ENCODE measurements at places on chromosomes 1 and 21.

GRCh38 chr1:119874186-119874585, 22.1 kb downstream of the ADAM30 start:
- no peak for DNase-seq

DNA sequence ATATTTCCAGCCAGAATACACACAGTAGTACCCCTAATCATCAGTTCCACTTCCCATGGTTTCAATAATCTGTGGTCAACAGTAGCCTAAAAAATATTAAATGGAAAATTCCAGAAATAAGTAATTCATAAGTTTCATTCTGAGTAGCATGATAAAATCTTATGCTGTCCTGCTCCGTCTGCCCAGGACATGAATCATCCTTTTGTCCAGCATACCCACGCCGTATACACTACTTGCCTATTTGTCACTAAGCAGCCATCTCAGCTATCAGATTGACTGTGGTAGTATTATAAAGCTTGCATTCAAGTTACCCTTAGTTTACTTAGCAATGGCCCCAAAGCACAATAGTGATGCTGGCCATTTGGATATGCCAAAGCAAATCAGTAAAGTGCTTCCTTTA, 118.7 kb downstream of the SLC5A9 start:
- no peak for DNase-seq

- no peak for DNase-seq
These were observed 11.4 kb downstream of the TIE1 start for GRCh38 chr1:43312212-43312623.

GRCh38 chr1:160951443-160952128, 3.0 kb downstream of the ITLN2 start:
- peak; percentile 56 for DNase-seq

DNA sequence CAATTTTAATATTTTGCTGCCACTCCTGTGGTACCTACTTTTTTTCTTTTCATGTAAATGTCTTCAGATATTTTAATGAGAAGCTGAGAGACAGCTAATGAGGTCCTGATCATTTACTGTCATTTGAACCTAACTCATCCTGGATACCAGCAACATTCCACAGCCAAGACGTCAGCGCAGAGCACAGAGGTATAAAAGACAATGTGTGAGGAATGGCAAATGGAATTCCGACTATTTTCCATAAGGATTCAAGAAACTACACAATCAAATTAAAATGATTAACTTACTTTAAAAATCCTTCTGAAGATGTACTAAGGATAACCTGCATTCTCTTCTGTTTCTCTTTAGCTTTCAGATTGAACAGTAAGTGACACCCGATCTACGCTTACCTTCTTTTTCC, 38.8 kb downstream of the HEATR1 start:
- DNase-seq: no peak

- no peak for DNase-seq
These were observed 31.2 kb downstream of the IFNAR1 start for GRCh38 chr21:33355996-33356395.

- peak; percentile 8 for DNase-seq
These were observed 883 bp downstream of the SLC66A1 start for GRCh38 chr1:19312782-19313635.

- DNase-seq: peak; percentile 20
These were observed 283.4 kb downstream of the ASTN1 start for GRCh38 chr1:176880955-176881595.

- DNase-seq: no peak
These were observed 4.4 kb upstream of the SLC37A1 start for GRCh38 chr21:42509244-42509643.

- DNase-seq: no peak
These were observed 40.5 kb downstream of the ATF3 start for GRCh38 chr1:212649020-212649419.

DNA sequence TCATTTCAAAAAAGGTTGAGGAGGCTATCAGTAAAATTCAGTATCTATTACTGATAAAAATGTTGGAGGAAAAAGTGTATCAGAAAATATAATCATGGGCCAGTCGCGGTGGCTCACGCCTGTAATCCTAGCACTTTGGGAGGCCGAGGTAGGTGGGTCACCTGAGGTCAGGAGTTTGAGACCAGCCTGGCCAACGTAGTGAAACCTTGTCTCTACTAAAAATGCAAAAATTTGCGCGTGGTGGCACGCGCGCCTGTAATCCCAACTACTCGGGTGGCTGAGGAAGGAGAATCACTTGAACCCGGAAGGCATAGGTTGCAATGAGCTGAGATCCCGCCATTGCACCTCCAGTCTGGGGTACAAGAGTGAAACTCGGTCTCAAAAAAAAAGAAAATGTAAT, 5.3 kb upstream of the ATP1A4 start:
- no peak for DNase-seq

DNA sequence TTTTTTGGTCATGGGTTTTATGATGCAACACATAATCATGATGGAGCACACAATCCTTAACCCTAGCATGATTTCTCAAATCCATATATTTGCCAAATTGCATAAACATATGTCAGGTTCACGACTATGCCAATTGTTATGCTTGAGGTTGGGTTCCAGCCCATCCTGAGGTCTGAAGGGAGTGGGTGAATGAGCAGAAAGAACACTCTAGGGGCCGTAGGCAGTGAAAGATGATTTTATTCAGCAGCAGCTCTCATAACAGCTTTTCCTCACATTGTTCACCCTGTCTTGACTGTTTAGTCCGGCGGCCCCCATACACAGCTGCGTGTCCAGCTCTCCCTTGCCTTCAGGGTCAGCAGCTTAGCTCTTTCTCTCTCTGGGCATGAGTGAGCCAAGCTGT, 627.7 kb downstream of the PLA2G4A start:
- DNase-seq: no peak

DNA sequence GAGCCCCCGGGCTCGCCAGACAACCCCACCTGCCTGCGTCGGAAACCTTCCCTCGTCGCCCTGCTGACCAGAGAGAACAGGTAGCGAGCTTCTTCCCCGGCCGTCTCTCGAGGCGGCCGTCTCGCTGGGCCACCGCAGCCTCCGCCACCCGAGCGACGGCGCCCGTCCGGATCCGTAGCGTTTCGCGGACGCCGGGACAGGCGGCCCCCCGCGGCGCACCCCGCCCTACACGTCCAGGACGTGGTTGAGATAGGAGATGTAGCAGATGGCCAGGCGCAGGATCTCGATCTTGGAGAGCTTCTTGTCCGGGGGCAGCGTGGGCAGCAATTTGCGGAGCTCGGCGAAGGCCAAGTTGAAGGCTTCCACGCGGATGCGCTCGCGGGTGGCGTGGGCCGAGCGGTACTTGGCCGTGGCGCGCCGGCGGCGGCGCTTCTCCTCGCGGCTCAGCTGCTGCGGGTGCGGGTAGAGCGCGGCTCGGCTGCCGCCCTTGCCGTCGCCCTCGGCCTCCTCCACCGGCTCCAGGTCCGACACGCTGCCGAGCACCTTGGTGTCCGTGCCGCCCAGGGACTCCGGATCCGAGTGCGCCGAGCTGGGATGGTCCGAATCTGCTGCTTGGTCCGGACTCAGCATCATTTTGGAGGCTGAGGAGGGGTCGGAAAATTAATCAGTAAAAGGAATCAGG, 3.0 kb downstream of the NHLH2 start:
- DNase-seq: no peak

DNA sequence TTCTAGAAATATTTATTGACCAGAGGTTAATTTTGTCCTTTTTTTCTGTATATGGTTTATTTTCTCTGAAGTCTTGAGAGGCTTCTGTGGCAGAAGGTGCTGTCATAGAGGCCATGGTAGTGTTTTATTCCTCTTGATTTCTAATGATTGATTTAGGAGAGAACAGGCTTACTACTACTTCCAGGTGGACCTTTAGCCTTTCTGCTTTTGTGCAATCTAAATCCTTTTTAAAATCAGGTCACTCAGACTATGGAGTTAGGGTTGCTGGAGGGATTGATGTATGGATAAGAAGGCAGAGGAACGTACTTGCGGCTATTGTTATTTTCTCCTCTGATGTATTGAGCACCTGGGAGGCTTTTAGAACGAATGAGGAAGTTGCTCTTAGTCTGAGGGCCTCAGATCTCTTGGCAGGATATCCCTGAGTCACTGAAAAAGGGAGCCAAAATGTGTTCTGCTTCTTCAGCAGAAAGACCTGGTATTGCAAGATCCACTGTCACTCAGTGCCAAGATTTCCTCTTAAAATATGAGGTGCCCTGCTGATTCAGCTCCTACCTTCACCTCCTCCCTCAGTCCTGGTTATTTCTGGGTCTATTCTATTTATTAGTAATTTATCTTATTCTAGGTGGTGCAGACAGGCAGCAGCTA, 277.4 kb downstream of the ZNF648 start:
- peak; percentile 6 for DNase-seq

DNA sequence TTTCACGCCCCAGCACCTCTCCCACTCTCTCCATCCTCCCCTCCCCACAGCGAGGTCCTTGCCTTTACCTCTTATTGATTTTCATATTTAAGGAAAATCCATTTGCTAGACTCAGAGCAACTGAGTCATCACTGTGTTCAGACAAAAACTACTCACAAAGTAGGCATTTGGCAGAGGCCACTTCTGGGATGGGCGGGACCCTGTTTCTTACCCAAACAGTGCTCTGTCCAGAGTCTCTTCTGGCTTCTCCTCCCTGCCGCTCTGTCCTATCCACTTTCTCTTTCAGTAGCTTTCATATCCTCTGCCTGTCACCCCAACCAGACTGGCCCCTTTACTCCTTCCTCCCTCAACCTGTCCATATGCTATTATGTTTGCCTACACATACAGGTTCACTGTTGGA, 2.4 kb upstream of the NAV1 start:
- DNase-seq: no peak

- no peak for DNase-seq
These were observed 148.9 kb upstream of the CTTNBP2NL start for GRCh38 chr1:112247036-112247597.

- DNase-seq: no peak
These were observed 2220.5 kb downstream of the NCAM2 start for GRCh38 chr21:23218667-23219066.

- no peak for DNase-seq
These were observed 1471.7 kb upstream of the B3GALT2 start for GRCh38 chr1:194658090-194658439.

GRCh38 chr1:224433701-224434672, 610 bp downstream of the WDR26 start:
- DNase-seq: no peak

- no peak for DNase-seq
These were observed 394.3 kb downstream of the NTNG1 start for GRCh38 chr1:107535091-107535490.

- DNase-seq: no peak
These were observed 5.0 kb downstream of the TSTD1 start for GRCh38 chr1:161033751-161034150.

DNA sequence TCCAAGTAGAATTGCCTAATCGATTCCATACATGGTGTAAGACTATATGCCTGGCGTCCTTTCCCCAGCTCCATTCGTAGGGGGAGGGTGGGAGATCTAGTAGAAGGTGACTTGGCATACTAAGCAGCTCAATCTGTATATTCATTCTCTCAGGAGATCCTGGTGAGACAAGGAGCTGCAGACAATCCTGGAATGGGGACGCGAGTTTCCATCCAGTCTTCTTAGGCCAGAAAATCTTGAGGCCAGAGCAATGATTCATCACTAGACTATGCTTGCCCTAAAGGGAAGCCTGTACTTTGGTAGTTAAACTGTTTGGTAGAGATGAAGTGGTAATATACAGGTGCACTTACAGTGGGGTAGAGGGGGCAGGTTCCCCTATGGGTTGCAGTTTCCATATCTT, 468.7 kb downstream of the ADGRL2 start:
- DNase-seq: no peak

DNA sequence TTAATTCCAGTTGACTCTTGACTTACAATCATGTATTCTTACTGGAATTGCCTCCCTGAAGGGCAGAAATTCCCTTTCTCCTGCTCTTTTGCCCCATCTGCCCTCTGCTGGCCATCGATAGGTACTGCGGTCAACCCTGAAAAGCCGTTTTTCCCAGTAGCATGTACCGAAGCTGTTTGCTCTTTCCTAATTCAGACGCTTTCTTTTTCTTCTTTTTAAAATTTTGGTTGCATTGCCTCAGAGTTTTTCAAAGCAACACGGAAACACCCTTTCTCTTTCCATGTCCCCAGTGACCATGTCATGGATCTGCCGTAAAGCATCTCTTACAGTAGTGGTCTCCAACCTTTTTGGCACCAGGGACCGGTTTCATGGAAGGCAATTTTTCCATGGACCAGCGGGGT, 164.2 kb upstream of the C1orf21 start:
- DNase-seq: peak; percentile 45

- DNase-seq: no peak
These were observed 348.9 kb downstream of the MATN1 start for GRCh38 chr1:30374400-30375070.

GRCh38 chr21:44918107-44918470, 2.6 kb downstream of the ITGB2 start:
- DNase-seq: no peak

DNA sequence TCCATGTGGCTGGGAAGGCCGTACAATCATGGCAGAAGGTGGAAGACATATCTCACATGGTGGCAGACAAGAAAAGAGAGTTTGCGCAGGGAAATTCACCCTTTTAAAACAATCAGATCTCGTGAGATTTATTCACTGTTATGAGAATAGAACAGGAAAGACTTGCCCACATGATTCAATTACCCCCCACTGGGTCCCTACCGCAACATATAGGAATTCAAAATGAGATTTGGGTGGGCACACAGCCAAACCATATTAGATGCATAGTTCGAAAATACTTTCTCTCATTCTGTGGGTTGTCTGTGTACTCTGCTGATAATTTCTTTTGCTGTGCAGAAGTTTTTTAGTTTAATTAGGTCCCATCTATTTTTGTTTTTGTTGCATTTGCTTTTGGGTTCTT, 990.3 kb downstream of the PLA2G4A start:
- no peak for DNase-seq

DNA sequence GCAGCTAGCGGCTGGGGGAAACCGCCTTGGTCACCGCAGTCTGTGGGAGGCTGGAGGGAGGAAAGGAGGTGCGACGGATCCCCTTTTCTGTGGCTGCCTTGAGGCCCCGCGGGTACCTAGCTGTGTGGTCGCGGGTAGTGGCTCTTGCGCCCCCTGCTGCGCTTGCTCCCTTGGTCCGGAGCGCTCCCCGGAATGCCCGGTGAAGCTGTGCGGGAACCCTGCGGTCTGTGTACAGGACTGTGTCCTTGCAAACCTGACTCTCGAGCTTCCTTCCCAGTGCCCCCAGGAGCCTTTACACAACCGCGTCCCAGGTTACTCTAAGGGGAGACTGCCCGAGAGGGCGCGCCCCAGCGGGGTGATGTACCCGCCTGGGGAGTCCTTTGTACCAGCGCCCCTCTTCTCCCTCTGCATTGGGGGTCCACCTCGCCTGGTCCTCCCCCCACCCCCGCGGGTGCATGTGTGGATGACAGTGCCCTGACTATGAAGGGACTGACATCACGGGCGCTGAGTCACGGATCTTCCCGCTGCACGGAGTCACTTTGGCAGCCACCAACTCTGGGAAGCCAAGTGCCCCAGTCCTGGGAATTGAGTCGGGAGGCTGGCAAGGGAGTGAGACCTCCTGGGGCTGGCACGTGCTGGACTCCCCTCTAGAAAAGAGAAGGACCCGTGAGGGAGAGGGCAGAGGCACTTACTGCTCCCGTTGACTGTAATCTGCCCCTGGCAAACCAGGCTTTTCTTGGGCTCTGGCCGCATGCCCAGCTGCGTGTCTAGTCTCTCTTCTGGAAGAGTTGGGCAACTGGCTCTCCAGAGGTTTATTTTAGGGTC, 816 bp downstream of the IL6R start:
- DNase-seq: peak; percentile 45

GRCh38 chr1:115677182-115677555, 35.4 kb downstream of the VANGL1 start:
- DNase-seq: no peak
